A549 treated with GW870086 at 1 μM for 4 hours (cell line): ENCODE measurements at places on chromosomes 2 and 18. TPM values are rescaled to one million over a fixed set of nuclear protein-coding genes. Genes with fewer than 3 reads are reported as not detected.

Gene PLEK
- total RNA-seq = 0.06 TPM in 1 of 5 replicates, not detected in the others

Gene FAM110C
- total RNA-seq = 0.13 to 0.71 TPM (median 0.23 TPM) in 5 replicates

Gene LYG2
- total RNA-seq = not detected in 5 replicates

Gene NMUR1
- 0.03 TPM in 1 of 5 replicates, not detected in the others for total RNA-seq

Gene SERPINB11
- 0.13 to 0.17 TPM (median 0.15 TPM) in 3 of 5 replicates, not detected in the others for total RNA-seq

Gene ANKRD30BL
- not detected in 5 replicates for total RNA-seq

Gene MPV17
- total RNA-seq = 82.3 to 96.7 TPM (median 86.5 TPM) in 5 replicates

Gene FOXI3
- 0.06 TPM in 1 of 5 replicates, not detected in the others for total RNA-seq

Gene LRRC30
- not detected in 5 replicates for total RNA-seq

Gene TRIM43
- 0.13 TPM in 1 of 5 replicates, not detected in the others for total RNA-seq

Gene COL6A3
- 0.08 to 0.23 TPM (median 0.14 TPM) in 5 replicates for total RNA-seq

Gene CFC1
- total RNA-seq = 0.09 TPM in 1 of 5 replicates, not detected in the others

Gene TMEM182
- 3.7 to 6.3 TPM (median 4.7 TPM) in 5 replicates for total RNA-seq

Gene MAL
- not detected in 5 replicates for total RNA-seq

Gene RFTN2
- not detected in 5 replicates for total RNA-seq

Gene IL1R2
- 0.72 to 1.9 TPM (median 1.0 TPM) in 5 replicates for total RNA-seq

Gene CXCR4
- total RNA-seq = 0.60 to 1.1 TPM (median 0.80 TPM) in 5 replicates

Gene GCG
- total RNA-seq = not detected in 5 replicates

Gene PIGN
- 8.5 to 11.6 TPM (median 10.4 TPM) in 5 replicates for total RNA-seq

Gene TUBA3E
- 0.29 to 0.83 TPM (median 0.62 TPM) in 5 replicates for total RNA-seq

Gene SLC38A11
- total RNA-seq = not detected in 5 replicates

Gene TMEM17
- total RNA-seq = 4.3 to 5.2 TPM (median 4.6 TPM) in 5 replicates

Gene HAT1
- 62.7 to 76.1 TPM (median 72.4 TPM) in 5 replicates for total RNA-seq

Gene POTEC
- total RNA-seq = not detected in 5 replicates

Gene PLCD4
- 0.29 to 0.68 TPM (median 0.44 TPM) in 5 replicates for total RNA-seq

Gene TMEM37
- 0.98 to 1.9 TPM (median 1.6 TPM) in 5 replicates for total RNA-seq

Gene UBR3
- 7.0 to 11.3 TPM (median 9.4 TPM) in 5 replicates for total RNA-seq

Gene AKAIN1
- not detected in 5 replicates for total RNA-seq

Gene TBR1
- 0.02 to 0.06 TPM (median 0.04 TPM) in 4 of 5 replicates, not detected in the other for total RNA-seq

Gene IFIH1
- total RNA-seq = 0.80 to 1.6 TPM (median 1.3 TPM) in 5 replicates

Gene MBP
- 20.7 to 27.0 TPM (median 24.8 TPM) in 5 replicates for total RNA-seq

Gene CDK15
- not detected in 5 replicates for total RNA-seq

Gene C2orf15
- 0.25 to 0.71 TPM (median 0.47 TPM) in 5 replicates for total RNA-seq

Gene CERKL
- 0.13 to 0.51 TPM (median 0.23 TPM) in 5 replicates for total RNA-seq

Gene DNAH7
- total RNA-seq = 0.54 to 1.8 TPM (median 1.4 TPM) in 5 replicates

Gene EFHD1
- 3.3 to 4.9 TPM (median 3.6 TPM) in 5 replicates for total RNA-seq

Gene CLEC4F
- total RNA-seq = not detected in 5 replicates

Gene DSG1
- total RNA-seq = not detected in 5 replicates
